Type B pancreatic cell (in vitro differentiated cells): ENCODE measurements at places on chromosomes 5 and 9.

GRCh38 chr5:6634306-6634705, 1.1 kb downstream of the SRD5A1 start:
- DNase-seq: no peak

GRCh38 chr5:180313677-180314505, 22.0 kb upstream of the MAPK9 start:
- DNase-seq: no peak

DNA sequence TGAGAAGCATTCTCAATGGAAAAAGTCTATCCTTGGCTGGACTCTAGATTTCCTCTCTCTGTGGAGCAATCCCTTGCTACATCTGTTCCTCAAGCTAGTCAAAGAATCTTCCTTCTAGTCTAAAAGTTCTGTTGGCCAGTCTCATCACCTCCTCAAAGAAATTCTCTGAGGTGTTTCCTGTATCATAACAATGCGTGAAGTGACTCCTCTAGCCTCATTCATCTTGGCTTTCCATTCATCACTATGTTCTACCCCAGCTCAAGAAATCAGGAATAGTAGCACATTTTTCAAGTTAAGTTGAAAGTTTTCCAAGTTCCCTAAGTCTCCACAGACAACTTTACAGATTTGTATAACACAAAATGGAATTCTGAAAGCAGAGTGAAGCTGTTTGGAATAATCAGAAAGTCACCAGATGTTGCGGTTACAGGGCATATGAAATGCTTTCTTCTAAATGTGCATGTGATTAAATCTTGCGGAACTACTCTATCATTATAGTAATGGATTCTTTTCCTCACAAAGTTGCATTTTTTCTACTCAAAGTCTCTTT, 176.6 kb upstream of the FREM1 start:
- no peak for DNase-seq

- no peak for DNase-seq
Observed at GRCh38 chr5:42912184-42912798, 100.6 kb upstream of the SELENOP start.

DNA sequence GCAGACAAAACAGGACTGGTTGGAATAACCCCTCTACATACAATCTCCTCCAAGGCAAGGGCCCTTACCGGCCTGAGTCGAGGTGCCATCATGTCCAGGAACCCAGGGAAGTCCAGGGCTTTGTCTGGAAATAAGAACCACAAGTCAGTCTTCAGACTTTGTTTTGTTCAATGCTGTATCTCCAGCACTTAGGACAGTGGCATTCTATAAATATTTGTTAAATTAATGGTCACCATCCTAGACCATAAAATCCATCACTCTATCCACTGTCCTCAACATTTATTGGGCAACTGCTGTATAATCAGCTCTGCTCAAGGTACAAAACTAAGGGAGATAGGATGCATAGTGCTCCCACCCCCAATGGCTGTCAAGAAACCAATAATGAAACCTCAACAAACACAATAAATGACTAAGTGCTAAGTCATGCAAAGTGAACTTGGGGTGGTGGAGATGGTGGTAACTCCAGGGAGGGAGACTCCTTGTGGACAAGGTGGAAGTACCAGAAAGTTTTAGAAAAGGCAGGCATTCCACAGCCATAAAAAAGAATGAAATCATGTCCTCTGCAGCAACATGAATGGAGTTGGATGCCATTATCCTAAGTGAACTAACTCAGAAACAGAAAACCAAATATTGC, 5.0 kb downstream of the RELL2 start:
- no peak for DNase-seq

GRCh38 chr5:147180751-147181150, 54.1 kb upstream of the STK32A start:
- no peak for DNase-seq

DNA sequence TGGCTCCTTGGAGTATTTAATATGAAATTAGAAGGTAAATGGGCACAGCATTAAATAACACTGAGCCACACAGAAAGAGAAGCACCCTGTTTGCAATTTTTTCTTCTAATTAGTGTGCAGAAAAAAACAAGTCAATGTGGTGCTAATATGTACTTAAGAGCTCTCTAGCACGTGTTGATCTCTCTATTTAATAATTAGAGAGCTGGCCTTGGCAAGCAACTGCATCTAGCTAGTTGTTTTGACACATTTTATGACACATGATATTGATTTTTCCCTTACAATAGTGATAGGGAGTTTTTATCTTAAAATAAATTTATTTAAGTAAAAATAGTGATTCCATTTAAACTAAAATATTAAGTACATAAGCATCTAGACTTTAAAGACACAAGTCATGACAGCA, 54.5 kb upstream of the NUDT12 start:
- no peak for DNase-seq

DNA sequence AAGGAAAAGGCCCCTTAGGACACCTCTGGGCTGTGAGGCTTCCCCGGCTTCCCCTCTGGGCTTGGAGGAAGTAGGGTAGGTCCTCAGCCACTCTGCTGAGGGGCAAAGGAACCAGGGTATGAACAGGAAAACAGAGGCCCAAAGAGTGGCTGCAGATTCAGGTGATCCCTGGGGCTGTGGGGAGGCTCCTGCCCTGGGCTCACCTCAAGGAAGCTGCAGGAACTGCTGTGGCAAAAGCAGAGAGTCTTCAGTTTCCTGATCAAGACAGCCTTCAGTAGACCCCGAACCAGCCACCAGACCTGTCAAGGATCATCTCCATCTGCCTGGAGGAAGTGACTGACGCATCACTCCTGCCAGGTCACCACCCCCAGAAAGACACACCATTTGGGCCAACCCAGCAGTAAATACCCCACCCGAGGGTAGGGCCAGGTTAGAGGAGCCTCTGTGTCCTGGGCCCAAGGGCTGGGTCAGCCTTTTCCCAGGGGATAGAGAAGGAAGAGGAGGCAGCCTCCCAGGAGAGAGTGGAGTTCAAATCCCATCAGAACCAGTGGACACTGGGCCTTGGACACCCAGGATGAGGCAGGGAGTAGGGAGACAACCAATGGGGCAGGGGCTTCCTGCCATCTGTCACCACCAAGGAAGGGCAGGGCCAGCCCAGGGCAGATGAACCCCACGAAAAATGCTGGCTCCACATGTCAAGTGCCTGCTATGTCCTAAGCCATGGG, 5.8 kb upstream of the ST6GALNAC6 start:
- DNase-seq: no peak

DNA sequence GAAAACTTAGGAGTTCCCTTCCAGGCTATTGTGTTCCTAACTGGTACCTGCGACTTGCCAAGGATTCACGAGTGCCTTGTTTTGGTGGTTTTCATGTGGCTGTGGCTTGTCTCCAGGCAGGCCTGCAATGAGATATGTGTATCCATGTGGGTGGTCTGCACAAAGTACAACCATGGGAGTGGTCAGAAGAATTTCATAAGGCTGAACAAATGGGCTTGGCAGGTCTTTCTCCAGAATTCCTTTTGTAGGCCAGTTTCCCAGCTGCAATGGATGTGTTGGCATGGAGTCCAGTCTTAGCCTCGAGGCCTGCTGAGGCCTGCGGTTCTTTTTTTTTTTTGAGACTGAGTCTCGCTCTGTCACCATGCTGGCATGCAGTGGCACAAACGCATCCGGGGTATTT, 28.8 kb upstream of the MELK start:
- DNase-seq: no peak

GRCh38 chr9:34507966-34508365, 14.8 kb downstream of the ENHO start:
- DNase-seq: no peak

- no peak for DNase-seq
Observed at GRCh38 chr5:139061856-139062255, 136.3 kb downstream of the SIL1 start.

- DNase-seq: no peak
Observed at GRCh38 chr9:132032238-132032950, 47.3 kb downstream of the MED27 start.

DNA sequence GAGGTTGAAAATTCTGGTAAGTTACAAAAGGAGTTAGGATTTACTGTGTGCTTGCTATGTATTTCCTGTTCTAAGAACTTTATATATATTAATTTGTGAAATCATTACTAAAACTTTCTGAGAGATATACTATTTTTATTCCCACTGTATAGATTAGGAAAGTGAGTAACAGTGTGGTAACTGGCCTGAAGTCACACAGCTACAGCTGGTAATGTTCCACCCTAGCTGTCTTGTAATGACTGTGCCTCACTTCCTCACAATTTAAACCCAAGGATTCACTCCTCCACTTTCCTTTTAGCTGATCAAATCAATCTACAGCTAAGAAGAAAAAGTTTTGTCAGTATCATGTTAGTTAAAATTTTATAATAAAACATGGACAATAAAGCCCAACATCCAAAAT, 278.8 kb downstream of the GAS1 start:
- DNase-seq: no peak

GRCh38 chr9:95504053-95504963, 12.5 kb downstream of the PTCH1 start:
- no peak for DNase-seq

- peak; percentile 78 for DNase-seq
Observed at GRCh38 chr9:79570448-79571308, 1.1 kb upstream of the TLE4 start.

- DNase-seq: no peak
Observed at GRCh38 chr9:128902351-128903078, 18.3 kb upstream of the PHYHD1 start.

GRCh38 chr9:112332674-112332976, 794 bp downstream of the PTBP3 start:
- no peak for DNase-seq

DNA sequence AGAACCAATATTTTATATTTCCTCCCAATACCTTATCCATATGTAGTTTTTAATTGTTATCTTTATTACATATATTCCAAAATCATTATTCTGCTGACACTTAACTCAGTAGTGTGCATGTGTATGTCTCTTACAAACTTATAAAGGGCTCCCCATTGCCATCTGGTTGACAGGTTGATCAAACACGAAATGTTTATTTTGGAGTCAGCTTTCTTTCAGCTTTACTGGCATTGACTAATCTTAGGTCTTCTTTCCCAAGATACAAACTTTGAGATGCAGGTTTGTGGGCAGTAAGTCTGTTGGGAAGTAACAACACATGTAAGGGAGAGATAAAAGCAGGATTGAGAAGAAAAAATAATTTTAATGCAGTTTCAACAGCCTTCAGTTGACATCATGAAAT, 716.0 kb upstream of the CHD1 start:
- no peak for DNase-seq

DNA sequence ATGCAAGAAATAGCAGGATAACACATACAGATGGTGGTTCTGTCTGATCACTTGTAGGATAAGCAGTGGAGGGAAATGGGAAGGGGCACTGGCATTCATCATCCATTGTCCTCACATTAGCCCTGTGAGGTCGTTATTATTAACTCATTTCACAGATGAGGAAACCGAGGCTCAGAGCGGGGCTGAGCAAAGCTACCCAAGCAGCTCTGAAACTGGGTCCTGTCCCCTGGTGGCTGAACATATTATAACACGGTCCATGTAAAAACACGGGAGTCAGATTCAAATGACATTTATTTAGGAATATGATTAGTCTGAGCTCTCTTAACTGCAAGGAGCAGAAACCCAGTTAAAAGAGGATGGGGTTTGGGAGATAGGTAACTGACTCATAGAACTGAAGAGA, 43.1 kb downstream of the HRH2 start:
- no peak for DNase-seq

DNA sequence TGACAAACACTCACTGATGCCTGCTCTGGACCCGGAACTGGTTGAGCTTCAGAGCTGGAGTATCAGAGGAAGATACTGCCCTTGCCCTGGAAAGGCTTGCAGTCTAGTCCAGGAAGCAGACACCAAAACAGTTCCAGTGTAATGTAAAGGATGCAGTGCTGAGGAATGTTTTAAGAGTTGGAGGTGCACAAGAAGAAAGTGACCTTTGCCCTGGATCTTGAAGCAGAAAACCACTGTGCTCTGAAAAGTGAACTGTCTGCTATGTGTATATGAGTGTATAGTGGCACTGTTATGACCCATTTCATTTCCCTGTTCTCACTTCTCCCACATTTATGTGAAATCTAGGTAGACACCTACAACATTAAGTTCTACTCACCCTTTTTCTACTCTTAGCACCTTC, 2.1 kb downstream of the ZNF346 start:
- no peak for DNase-seq

- DNase-seq: no peak
Observed at GRCh38 chr5:96823900-96824380, 16.2 kb upstream of the ERAP1 start.

DNA sequence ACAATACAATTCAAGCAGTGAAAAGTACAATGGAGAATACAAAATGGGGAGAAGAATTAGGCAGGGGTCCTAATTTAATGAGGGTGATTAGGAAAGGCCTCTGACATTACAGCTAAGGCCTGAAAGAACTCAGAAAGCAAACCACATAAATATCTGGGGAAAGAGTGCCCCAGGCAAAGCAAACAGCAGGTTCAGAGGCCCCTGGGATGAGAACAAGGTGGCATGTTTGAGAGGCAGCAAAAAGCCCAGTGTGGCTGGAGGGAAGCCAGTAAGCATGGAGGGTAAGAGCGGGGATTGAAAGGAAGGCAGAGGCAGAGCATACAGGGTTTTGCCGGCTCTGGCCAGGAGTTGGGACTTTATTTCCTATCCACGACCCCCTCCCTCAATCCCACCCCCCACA, 33.4 kb upstream of the VDAC1 start:
- DNase-seq: no peak

GRCh38 chr9:111360881-111361280, 30.9 kb upstream of the OR2K2 start:
- no peak for DNase-seq

DNA sequence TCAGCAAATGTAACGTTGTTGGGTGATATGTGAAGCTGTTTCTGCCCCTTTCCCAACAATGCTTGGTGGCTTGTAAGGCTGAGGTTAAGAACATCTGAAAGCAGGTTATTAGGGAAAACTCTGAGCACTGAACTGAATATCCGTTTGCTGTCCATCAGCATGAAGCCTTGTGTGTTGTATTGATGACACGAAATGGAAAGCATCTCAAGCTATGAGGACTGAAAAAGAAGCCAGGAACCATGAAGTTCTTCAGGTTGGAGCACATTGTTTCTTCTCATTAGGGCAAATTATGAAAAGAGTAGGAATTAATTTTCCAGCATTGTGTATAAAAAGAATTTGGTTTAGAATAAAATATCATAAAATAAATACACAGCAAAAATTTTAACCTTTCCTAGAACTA, 106.8 kb downstream of the IZUMO3 start:
- no peak for DNase-seq

DNA sequence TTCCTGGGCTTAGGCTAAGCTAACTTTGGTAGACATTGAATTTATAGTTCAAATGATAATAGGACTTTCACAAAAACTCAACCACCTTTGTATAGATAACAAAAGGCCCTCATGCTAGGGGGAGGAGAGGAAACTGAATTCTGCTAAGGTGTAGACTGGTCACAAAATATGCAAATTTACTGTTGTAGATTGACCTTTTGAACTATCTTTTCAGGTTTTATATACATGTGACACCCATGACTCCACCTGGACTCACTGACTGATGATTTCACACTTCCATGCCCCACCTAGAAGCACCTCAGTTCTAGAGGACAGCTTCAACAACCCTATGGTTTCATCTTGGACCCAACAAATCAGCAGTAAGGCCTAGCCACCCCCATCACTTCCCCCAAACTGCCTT, 165.7 kb downstream of the CEMIP2 start:
- no peak for DNase-seq

- no peak for DNase-seq
Observed at GRCh38 chr9:37464426-37465248, 613 bp downstream of the ZBTB5 start.

- no peak for DNase-seq
Observed at GRCh38 chr5:68369023-68369359, 153.4 kb downstream of the PIK3R1 start.

GRCh38 chr5:136190091-136190720, 2.8 kb downstream of the SMIM32 start:
- DNase-seq: no peak

GRCh38 chr9:79989079-79989478, 417.3 kb downstream of the TLE4 start:
- DNase-seq: no peak
